SK-MEL-5 (cell line): ENCODE measurements at places on chromosomes 3 and 15. TPM values are rescaled to one million over a fixed set of nuclear protein-coding genes. Genes with fewer than 3 reads are reported as not detected.

DNA sequence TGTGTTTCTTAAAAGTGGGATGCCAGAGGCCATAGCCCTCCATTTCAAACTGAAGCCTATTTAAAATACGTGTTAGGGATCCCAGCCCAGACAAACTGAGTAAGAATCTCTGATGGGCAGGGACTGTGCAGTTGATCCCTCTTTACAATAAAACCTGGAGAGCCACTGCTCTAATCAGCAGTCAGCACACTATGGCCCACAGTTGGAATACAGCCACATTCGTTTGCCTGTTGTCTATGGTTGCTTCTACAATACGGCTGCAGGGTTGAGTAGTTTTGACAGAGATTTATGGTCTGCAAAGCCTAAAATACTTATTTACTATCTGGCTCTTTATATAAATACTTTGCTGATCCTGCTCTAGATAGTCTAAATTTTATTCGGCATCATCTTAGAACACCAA, 32.4 kb downstream of the TJP1 start:
- no peak for DNase-seq

- DNase-seq, result no peak
These were observed 254.7 kb downstream of the CACNA2D3 start for GRCh38 chr3:54376939-54377578.

GRCh38 chr15:80852676-80853075, 73.5 kb downstream of the CEMIP start:
- DNase-seq, result no peak

GRCh38 chr3:139521816-139522215, 17.7 kb downstream of the RBP1 start:
- DNase-seq, result no peak

DNA sequence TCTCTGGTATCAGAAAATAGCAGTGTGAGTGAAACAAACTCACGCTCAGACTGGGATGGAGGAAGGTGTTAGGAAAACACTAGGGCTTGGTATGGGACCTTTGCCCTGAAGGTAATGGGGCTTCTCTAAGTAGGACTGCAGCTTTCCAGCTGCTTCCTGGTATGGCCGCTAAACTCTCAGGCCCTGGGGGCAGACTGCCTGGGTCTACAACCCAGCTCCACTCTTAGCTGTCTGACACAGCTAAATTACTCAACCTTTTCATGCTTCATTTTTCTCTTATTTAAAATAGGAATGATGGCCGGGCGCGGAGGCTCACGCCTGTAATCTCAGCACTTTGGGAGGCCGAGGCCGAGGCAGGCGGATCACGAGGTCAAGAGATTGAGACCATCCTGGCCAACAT, 5.2 kb upstream of the YEATS2 start:
- no peak for DNase-seq

- no peak for DNase-seq
These were observed 429.4 kb downstream of the NTRK3 start for GRCh38 chr15:87827131-87827530.

DNA sequence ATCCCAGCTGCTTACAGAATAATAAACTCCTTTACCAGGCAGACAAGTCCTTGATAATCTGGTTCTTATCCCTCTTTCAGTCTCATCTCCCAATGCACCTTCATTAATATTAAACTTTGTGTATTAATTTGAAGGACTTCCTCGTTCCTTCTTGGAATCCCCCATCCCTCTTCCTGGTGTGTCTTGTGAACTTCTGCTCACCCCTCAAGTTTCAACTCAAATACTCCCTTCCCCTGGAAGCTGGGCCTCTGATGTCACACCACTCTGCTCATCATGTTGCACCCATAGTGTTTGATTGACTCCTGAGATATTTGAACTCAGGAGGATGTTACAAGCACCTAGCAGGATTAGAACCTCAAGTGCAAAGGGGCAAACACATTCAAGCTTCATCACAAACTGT, 3.3 kb upstream of the STT3B start:
- DNase-seq, result no peak

DNA sequence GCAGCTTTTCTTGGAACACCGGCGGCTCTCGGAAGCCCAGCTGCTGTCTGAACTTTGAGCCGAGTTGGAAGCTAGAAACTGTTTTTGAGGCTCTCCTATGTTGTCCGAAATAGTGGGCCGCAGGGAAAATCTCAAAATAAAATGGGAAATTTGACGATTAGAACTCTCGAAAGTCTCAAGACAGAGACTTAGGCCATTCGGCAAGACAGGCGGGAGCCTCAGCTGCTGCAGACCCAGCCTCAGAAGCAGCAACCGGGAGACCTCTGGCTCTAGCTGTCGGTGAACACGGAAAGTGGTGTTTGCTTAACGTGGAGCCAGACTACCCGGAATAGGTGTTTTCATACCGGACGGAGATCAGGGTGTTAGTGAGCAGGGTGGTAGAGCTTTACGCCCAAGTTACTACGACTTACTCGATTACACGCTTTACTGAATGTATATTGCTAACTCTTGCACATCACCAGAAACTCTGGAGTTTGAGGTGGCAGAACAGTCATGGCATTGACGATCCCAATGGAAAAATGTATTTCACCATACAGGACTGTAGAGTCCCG, 357 bp upstream of the MAN2C1 start:
- no peak for DNase-seq

DNA sequence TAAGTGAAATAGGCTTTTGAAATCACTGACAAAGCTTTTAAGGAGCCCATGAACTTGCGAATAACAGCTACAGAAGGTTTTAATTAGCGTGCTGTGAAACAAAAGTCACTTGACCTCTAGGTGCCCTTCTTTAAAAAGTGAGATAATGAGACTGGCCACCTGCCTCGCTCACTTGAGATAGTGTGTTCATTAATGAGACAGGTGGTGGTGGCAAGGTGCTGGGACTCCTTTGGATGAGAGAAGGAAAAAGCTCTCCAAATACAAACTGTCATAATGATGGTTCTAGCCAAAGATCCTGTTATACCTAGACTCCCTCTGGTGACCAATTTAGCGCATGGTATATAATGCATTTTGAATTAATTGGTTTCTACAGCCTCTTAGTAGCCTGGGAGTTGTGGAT, 22.7 kb upstream of the IREB2 start:
- DNase-seq, result peak; percentile 67

DNA sequence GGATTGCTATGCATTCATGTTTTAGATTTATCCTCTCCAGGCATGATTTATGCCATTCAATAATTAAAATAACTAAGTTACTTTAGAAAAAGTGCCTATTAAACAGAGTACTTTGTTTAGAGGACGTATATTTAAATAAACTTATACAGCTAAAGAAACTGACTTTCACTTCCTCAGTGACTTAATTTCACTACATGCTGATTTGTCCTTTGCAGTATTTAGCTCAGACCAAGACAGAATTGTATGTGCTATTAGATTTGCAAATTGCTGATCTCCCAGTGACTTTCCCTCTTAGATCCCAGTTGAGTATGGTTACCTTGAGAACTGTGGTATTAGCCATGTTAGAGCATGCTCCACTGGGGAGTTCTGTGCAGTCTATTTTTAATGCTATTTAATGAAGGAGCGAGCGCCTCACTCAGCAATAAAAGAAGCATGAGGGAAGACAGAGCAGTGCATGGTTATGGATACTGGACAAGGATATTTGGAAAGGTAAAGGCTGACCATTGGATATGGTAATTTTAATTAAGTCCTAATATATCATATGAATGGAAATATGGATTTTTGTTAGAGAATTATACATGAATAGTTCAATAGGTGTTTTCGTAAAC, 2.7 kb downstream of the ARPP21 start:
- no peak for DNase-seq

GRCh38 chr3:154085071-154085470, 36.1 kb upstream of the ARHGEF26 start:
- DNase-seq, result no peak

- no peak for DNase-seq
These were observed 174.6 kb downstream of the STT3B start for GRCh38 chr3:31707286-31707685.

GRCh38 chr3:12969486-12969885, 103.7 kb downstream of the IQSEC1 start:
- no peak for DNase-seq

- no peak for DNase-seq
These were observed 18.2 kb downstream of the SLC9A9 start for GRCh38 chr3:143830063-143830462.

DNA sequence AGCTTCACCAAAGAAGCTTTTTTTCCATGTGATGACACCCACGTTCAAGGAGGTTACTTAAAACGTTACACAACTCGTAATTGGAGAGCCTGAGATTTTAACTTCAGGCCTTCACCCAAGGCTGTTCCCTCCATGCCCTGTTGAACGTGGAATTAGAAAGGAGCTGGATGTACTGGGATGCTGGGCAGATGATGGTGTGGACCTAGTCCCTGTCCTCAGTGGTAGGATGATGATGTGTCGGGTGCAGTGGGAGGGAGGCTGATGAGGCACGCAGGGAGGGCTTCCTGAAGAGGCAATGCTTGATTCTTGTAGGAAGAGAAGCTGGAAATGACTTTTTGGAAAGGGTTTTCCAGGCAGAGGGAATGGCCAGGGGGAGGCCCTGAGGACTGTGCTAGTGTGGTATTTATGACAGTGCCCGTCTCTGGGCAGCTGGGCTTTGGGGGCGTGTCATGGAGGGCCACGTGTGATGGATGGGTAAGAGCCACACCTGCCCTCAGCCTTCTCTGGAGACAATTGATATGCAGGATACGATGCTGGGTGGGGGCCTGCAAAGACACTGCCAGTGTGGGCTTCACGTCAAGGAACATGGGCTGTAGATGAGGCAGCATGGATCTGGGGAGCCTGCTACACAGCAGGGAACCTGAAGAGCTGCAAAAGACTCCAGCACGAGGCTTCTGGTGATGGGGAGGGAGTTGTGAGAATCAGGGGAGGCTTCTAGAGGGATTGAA, 15.3 kb downstream of the SYNM start:
- DNase-seq, result no peak

- no peak for DNase-seq
These were observed 8.6 kb downstream of the TLR9 start for GRCh38 chr3:52216585-52217408.

- peak; percentile 22 for DNase-seq
These were observed 348.5 kb downstream of the PYDC2 start for GRCh38 chr3:191809326-191809949.

GRCh38 chr3:73449774-73450173, 175.0 kb downstream of the PDZRN3 start:
- DNase-seq, result no peak

DNA sequence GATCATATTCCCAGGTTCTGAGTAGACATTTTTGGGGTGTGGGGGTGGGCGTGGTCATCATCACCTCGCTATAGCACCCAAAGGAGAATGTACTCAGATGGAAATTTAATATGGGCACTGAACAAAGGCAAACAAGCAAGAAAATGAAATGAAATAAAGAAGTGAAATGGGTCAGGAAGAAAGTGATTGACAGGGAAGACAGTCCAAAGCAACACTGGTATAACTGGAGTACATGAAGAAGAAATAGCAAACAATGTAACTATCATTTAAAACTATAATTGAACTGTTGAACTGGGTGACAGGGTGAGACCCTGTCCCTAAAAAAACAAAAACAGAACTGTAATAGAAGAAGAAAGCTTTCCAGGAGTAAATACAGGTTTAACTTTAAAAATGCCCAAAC, 24.8 kb downstream of the RPL39L start:
- no peak for DNase-seq

GRCh38 chr3:14793126-14793857, 25.5 kb upstream of the FGD5 start:
- DNase-seq, result no peak

- no peak for DNase-seq
These were observed 306.6 kb upstream of the KCNH8 start for GRCh38 chr3:18841422-18842343.

DNA sequence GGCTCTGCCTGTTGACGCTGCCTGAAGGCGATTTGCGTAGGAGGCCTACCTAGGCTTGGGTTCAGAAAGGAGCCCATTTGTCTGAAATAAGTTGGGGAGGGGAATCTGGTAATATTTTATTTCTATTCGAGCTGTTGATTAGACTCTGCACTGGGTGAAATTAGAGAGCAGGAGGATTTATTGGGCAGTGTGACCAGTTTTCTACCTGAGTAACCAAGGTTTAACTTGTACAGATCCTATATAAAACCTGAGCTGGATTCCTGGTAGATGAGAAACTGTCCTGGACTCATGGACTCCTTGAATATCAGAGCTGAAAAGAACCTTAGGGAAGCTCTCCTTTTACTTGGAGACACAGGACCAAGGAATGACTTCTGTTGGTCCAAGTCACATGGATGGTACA, 19.6 kb upstream of the GPR156 start:
- DNase-seq, result no peak

DNA sequence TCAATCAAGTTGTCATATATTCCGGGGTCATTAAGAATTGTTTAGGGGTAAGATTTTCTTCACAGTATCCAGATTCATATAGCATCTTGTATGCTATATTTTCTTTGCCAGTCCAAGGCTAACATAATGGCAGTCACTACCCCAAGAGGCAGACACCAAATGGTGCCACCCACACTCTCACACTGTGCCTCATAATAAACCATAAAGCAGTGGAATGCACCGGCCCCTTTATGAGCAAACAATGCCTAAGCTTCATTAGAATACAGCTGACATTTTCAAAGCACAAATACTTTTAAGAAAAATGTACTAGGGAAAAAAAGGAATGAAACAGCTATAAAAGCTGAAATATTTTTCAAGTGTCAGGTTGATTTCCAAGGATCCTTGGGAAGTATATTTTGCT, 121.6 kb downstream of the TFDP2 start:
- peak; percentile 36 for DNase-seq

DNA sequence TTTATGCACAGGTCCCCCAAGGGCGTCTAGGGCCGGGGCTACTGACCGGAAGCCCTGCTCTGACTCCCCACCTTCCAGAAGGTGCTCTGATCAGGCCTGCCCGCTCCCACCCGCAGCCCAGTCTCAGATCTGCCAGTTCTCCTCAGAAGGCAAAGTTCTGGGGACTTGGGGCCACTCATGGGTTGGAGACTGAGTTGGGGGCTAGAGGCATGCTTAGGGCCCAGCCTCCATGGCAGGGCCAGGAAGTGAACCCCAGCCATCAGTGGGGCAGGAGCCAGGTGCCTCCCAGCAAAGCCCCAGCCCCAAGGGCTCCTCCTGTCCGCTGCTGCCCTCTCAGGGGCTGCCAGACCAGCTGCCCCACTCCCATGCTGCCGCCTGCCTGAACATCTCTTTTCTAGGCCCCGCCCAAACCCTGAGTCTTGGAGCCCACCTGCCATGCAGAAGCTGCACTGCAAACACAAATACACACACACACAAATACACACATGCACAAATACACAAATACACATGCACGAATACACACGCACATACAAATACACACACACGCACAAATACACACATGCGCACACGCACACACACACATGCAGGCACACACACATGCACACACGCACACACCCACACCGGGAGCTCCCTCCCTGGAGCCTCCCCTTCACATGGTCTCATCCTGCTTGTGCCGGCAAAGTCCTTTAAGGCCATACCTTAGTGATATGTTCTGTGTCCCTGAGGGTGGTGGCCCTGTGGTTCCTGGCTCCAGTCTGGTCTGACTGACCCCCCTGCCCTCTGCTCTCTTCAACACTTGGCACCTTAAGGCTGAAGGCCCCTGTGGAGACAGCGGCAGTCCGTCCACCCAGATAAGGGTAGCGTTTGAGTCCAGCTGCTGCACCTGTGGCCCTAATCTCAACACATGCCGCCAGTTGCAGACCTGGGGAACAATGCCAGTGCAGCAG, 59.2 kb upstream of the KLF13 start:
- DNase-seq, result no peak

The KLHL6 gene
- total RNA-seq, result 0.11 and 0.13 TPM in 2 replicates

The SLC24A1 gene
- total RNA-seq, result 7.0 and 7.4 TPM in 2 replicates

The FBXL2 gene
- 8.8 and 9.7 TPM in 2 replicates for total RNA-seq

The GOLGA8M gene
- not detected in 2 replicates for total RNA-seq

The RFT1 gene
- 22.7 and 23.4 TPM in 2 replicates for total RNA-seq

The CPEB1 gene
- total RNA-seq, result 14.1 and 19.1 TPM in 2 replicates

The MYRIP gene
- 0.08 and 0.21 TPM in 2 replicates for total RNA-seq

The GNL3 gene
- 199 TPM in 2 replicates for total RNA-seq

The MYZAP gene
- total RNA-seq, result 0.21 TPM in 1 of 2 replicates, not detected in the other
